HepG2 (cell line): ENCODE measurements at places on chromosomes 7 and 10.

- DNase-seq, result peak; percentile 93
Observed at GRCh38 chr7:74627661-74628411, 29.7 kb upstream of the GTF2I start.

DNA sequence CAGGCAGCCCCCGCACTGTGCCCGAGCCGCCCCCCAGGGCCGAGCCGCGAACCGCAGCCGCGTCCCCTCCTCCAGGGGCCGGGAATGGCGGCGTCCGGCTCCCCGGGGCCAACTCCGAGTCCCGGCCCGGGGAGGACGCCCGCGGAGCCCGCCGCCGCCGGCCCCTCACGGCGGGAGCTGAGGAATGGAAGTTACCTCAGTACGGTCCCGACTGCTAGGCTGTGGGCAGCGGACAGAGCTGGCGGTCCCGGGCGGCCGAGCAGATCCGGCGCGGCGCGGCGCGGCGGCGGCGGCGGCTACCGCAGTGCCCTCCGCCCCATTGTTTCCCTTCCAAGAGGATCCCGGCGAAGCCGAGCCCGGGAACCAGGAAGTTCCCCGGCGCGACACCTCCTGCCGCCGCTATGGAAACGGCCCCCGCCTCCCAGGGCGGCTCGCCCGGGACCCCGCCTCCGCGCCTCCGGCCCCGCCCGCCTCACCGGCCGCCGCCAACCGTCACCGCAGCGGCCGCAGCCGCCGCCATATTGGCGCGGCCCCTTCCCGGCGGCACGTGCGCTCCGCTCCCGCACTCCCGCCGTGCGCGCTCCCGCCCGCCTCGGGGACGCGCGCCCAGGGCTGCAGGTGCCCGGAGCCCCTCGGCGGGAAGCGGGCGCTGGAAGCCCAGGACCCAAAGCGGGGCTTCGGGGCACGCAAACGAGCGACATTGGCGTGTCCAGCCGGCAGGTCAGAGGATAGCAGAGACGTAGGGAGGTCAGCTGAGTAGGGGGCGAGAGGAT lies at the start of gene USP6NL:
Gene USP6NL, minus strand, starts transcription at position 403 of the 773 bp plus-strand sequence. CDS start 14,016 bp downstream, outside the sequence.
- DNase-seq, result peak; percentile 70

DNA sequence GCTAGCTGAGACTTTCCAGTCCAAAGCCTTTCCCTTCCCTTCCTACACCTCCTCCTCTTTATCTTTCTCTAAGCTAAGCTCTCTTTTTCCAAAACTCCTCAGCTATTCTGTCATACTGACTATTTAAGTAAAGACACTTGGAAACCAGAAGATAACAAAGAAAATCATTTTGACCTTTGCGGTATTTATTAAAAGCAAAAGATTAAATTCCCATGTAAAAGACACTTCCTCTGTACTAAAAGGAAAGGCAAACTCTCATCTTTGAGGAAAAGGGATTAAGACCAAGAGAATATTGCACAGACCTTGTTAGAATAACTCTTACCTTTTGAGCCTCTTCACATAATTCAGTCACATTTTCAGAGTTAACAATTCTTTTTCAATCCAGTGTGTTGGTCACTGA lies 15.8 kb downstream of the ST8SIA6 start:
- no peak for DNase-seq

DNA sequence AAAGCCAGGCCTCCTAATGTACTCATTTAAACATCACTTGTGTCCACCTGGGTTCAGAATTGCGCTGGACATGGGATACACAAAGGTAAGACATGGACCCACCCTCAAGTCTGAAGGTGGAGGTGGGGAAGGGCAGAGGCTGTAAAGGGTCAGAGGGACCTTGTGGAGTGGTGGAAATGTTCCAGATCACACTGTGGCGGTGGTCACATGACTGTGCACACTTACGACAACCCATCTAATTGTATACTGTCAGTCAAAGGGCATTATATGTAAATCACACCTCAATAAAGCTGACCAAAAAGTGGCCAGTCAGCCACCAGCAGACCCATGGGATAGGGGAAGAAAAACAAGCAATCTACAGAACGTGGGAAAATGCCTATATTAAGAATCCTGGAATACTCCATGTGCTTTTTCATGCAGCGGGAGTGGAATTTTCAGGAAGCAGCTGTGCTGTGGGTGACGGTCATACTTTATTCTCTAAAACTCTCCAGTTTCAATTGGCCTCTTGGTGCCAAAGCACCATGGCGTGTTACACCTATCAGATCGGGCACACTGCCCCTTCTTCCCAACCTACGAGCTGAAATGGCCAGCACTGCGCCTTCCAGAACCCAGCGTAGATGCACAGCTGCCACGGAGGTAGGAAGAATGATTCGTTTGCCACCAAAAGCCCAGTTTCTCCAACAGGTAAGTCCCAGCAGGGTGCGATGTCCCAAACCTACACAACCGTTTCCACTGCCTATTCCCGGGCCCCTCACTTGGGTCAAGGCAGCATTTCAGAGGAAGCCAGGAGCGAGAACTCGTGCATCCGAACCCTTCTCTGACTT lies 69.8 kb downstream of the PRKAG2 start:
- DNase-seq, result no peak

DNA sequence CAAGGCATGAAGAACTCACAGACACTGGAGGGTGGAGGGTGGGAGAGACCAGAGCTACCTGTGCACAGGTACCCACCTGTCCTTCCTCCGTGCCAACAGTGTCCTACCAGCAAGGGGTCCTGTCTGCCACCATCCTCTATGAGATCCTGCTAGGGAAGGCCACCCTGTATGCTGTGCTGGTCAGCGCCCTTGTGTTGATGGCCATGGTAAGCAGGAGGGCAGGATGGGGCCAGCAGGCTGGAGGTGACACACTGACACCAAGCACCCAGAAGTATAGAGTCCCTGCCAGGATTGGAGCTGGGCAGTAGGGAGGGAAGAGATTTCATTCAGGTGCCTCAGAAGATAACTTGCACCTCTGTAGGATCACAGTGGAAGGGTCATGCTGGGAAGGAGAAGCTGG lies 21.8 kb downstream of the PRSS2 start:
- no peak for DNase-seq

GRCh38 chr7:150396851-150397260 lies 17.7 kb downstream of the ZNF775 start:
- DNase-seq, result no peak

DNA sequence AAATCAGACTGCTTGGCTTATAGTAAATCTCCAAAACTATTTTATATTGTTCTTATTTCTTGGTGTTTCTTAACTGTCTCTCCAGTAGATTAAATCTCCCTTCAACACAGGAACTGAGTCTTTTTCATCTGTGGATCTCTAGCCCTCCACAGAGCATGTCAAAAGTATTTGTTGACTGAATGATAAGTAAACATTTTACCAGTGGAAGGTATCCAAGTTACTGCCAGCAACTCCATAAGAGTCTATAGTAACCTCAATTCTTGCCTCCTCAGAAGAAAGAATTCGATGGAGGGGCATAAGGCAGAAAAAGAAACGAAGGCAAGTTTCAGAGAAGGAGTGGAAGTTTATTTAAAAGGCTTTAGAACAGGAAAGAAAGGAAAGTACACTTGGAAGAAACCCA lies 293.9 kb upstream of the DKK1 start:
- no peak for DNase-seq

- DNase-seq, result no peak
Observed at GRCh38 chr7:70640266-70640833, 491.6 kb upstream of the GALNT17 start.

DNA sequence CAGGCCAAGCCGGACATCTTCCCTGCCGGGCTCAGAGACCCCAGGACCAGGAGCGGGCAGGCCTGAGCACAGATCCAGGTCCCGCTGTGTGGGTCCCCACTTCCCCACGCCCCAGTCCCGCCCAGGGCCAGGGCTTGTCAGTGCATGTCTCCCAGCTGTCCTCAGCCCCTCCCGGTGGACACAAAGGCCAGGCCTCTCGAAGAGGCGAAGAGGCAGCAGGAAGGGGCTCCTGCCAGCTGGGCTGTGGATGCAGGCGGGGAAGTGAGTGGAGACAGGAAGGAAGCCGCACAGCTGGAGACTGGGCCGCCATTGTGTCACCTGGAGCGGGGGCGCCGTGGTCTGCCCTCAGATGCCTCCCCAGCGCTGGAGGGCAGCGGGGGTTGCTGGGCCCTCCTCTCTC lies 4.8 kb downstream of the GRIFIN start:
- DNase-seq, result no peak

- DNase-seq, result no peak
Observed at GRCh38 chr10:69890065-69890847, 88.5 kb downstream of the COL13A1 start.

GRCh38 chr10:130968964-130969363 lies 342.6 kb downstream of the TCERG1L start:
- DNase-seq, result no peak

DNA sequence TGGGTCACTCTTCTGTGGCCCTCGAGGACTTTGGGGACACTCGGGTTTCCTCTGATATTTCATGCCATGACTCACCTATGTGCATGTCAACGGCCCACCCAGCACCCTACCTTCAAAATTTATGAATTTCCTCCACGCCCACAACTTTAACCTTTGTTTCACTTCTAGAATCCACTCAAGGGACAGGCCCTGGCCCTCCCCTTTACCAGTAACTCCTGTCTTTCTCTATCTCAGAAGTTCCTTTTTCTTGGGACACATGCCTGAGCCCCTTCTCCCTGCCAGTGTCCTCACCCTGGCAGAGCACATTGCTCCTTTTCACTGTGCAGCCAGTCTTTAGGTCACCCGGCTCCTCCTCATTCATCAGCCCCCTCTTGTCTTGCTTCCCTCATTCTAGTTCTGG lies 282.5 kb upstream of the KLF6 start:
- no peak for DNase-seq

- DNase-seq, result no peak
Observed at GRCh38 chr7:1679966-1680730, 10.1 kb downstream of the ELFN1 start.

DNA sequence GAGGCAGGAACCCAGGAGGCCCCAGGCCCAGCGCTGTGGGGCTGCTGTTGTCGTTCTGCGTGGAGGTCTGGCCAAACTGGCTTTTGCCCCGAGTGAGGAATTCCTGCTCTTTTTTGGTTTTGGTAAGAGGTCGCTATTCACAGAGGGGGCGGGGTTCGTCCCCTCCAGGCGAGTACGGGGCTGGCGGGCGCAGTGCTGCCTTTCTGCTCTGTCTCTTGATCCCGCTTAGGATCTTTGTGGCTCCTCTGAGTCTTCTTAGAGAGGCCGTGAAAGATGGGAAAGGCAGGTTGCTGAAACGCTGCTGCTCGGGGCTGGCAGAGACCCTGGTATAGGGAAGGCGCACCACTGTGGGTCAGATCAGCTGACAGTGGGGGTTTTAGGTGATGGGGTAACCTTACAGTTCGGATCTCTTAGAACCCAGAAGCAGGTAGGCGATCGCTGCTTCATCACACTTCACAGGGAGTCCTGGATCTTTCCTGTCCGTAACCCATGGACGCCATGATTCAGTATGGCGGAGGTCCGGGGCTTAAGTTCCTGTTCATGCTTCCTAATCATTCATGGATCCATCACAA lies 136.7 kb downstream of the KIF20B start:
- no peak for DNase-seq

GRCh38 chr7:157136372-157136771 lies 2.4 kb upstream of the UBE3C start:
- peak; percentile 49 for DNase-seq

- peak; percentile 52 for DNase-seq
Observed at GRCh38 chr10:16116404-16117304, 256.3 kb upstream of the MINDY3 start.

DNA sequence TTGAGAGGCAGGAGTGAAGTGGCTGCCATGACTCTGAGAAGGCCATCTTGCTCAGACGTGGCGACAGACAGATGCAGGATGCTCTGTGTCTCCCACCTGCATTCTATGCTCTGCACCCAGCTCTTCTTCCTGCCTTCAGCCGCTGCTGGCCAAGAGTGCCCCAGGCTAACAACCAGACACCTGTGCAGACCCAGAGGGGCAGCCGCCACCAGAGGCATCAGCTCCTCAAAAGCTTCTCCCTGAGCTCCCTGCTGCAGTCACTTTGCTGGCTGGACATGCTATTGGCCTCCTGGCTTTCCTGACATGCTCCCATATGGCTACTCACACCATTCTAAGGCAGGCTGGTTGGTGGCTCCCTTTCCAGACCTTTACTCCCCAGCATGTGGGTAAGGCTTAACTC lies 70.6 kb upstream of the GRB10 start:
- no peak for DNase-seq

DNA sequence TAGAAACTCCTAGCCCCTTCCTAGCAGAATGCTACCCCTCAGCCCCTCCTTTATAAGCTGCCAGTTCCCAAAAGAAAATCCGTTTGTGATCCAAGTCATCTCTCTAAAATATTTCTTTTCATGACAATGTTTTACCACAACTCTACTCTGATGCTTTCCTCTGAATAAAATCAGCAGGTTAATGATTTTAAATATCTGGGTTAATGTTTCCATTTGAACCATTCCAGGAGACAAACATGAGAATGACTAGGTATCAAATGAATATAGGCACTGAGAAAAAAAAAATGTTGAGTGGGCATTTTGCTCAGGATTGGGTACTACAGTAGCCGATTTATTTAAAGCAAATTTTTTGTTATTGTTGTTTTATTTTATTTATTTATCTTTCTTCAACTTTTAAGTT lies 360.3 kb downstream of the WDR11 start:
- DNase-seq, result no peak

GRCh38 chr7:114644455-114644854 lies 229.8 kb downstream of the FOXP2 start:
- DNase-seq, result no peak

GRCh38 chr7:140673063-140673773 lies 473 bp downstream of the ADCK2 start:
- DNase-seq, result no peak

DNA sequence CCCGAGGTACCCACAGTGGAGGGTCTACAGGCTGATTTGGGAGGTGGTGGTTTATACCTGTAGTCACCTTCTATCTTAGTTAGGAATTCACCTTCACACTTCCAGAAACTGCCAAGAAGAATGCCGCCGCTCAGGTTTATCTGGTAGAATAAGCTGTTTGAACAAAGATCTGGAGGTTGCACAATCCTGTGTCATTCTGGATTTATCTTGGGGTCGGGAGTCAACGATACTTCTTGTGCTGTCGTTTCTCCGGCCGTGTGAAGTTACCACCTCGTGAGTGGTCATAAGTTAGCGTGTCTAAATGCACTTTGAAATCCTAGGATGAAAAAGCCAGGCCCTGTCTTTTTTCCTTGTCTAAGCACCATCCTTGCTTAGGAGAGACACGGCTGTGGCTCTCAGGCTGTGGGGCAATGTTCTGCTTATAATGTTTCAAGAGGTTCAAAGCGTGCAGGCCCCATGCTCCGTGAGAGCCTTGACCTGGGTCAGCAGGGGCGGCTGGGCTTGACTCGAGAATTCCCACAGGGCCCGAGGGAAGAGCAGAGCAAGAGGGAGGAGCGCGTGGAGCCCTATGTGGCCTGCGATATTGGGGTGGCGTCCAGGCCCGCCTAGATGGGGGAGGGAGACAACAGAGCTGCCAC lies 35.5 kb downstream of the GRIFIN start:
- peak; percentile 23 for DNase-seq

DNA sequence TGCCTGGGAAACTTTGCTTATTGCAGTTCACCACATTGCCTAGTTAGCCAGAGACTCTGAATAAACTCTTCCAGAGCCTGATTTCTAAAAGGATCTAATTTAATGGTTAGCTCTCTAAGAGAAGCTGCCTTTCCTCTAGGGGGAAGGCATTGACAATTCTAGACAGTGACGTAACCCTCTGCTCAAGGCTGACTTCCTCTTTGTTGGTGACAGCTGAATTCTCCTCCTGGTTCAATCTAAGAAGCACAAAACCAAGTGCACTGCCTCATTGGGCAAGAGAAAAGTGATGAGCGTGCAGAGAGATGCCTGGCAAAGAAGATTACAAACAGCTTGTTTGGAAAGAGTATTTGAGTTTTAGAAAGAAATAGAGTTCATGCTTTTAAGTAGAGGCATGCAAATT lies 102.7 kb downstream of the MACC1 start:
- DNase-seq, result no peak
